ENCODE measurements at places on chromosomes 13 and 19. TPM values are rescaled to one million over a fixed set of nuclear protein-coding genes. Genes with fewer than 3 reads are reported as not detected.

SLC27A5 gene
- total RNA-seq: 12.4 TPM

NLRP5 gene
- not detected for total RNA-seq

ITGBL1 gene
- 285 TPM for total RNA-seq

ADGRE3 gene
- not detected for total RNA-seq

ZNF90 gene
- total RNA-seq: 0.57 TPM

C5AR1 gene
- total RNA-seq: not detected

SIGLEC10 gene
- not detected for total RNA-seq

SULT2A1 gene
- total RNA-seq: not detected

CBARP gene
- total RNA-seq: 1.00 TPM

CNN2 gene
- 215 TPM for total RNA-seq

ZNF808 gene
- total RNA-seq: 18.9 TPM

DACH1 gene
- not detected for total RNA-seq

LILRA5 gene
- not detected for total RNA-seq

FOXA3 gene
- not detected for total RNA-seq

ELOF1 gene
- 41.2 TPM for total RNA-seq

ATP8B3 gene
- 0.55 TPM for total RNA-seq
